ENCODE measurements at places on chromosomes 1 and 21.
A peak's percentile ranks its signal among the peaks of the same experiment; 100 is the strongest.

DNA sequence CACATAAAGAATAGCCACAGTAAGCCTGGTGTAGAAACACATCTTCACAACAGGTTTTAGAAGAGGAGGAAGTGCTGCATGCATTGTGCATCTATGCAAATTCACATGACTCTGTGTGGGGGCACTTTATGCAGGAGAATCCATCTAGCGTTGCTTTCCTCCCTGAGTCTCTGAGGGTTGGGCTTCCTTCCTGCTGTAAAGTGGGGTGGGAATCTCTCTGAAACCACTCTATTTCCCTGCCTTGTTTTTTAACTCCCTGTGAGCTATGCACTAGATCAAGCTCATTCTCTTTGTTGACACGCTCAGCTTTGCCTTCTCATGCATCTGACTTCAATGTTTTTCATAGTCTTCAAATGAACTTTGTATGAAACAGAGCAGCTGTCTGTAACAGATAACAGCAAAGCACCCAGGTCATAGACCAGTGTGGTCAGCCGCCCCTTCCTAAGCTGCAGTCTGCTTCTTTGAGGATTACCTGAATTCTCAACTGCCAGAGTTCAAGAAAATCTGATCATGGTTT lies 102.7 kb upstream of the DPH5 start:
- no peak for DNase-seq

DNA sequence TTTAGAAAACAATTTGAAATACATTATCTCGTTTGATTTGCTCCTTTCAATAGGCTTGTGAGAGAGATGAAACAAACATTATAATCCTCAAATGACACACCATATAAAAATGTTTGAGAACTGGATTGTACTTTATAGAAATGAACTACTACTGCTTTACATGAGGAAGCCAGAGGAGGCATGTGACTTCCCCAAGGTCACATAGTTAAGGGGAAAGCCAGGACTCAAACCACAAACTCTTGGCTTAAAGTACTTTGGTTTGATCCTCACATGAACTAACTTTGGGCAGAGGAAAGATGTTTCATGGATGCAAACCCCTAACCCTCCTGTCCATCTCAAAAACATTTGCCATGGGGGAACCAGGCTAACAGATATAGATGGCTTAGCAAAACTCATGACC lies 4.7 kb downstream of the ARHGEF11 start:
- peak; percentile 7 for DNase-seq

DNA sequence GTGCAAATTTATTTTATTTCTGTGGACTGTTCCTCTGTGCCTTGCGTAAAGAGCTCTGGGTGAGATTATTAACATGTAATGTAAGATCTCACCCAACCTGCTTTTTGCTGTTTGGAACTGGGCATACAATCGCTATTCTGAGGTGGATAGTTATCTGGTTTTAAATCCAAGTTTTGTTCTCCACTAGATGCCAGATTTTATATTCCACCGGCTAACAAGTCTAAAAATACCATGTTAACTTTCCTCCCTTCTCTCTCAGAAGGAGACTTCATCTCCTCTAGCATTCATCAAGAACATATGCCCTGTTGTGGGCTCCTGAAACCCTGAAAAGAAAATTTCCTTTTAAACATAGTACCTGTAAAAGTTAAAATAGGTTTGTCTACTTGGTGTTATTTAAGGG lies 56.4 kb downstream of the C1orf21 start:
- DNase-seq, result no peak

DNA sequence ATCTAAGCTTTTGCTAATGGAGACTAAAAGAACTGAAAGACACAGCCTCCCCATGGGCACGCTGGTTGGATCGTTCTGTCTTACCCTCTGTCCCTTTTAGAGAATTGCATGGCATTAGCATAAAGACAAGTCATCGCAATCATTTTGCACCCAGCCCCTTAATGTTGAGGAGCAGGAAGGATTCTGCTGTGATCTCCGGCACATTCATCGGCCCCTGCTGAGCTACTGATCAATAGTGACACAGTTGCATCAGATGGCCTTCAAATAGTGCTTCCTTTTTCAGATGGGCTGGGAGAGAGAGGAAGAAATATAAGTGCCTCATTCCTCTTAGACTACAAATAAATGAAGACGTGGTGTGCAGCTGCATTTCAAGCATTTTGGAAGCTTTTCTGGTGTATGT lies 75.4 kb downstream of the NOS1AP start:
- DNase-seq, result no peak

- no peak for DNase-seq
Measured at GRCh38 chr1:29275435-29275834, 39.1 kb downstream of the PTPRU start.

DNA sequence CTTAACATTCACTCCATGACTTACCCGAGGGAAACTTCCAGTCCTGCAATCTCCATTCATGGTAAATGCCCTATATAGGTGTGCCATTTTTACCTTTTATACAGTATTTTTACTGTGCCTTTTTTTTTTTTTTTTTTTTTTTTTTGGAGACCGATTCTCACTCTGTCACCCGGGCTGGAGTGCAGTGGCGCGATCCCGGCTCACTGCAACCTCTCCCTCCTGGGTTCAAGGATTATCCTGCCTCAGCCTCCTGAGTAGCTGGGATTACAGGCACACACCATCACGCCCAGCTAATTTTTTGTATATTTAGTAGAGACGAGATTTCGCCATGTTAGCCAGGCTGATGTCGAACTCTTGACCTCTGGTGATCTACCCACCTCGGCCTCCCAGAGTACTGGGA lies 124.4 kb upstream of the PLPPR4 start:
- DNase-seq, result no peak

- no peak for DNase-seq
Measured at GRCh38 chr1:30612536-30613065, 110.8 kb downstream of the MATN1 start.

DNA sequence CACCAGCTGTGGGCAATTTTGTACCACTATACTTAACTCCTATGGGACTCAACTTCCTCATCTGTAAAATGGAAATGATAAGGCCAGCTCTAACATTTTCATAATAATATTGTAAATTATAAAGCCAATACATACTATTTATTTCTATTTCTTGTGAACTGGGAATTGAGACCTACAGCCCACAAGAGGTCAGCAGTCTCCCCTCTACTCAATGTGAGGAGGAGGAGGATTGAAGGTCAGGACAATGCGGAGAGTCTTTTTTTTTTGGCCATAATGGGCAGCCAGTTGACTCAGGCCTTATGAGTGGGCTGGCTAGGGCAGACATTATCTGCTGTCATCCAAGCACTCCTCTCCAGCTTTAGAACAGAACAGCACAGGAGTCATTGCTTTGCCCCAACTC lies 90.5 kb downstream of the NUF2 start:
- DNase-seq, result no peak

- DNase-seq, result peak; percentile 66
Measured at GRCh38 chr1:7218210-7218832, 433.1 kb downstream of the CAMTA1 start.

Measured in HT-29 (cell line).